Germinal center (tissue), 1 donor: ENCODE measurements at places on chromosomes 6 and 20.

DNA sequence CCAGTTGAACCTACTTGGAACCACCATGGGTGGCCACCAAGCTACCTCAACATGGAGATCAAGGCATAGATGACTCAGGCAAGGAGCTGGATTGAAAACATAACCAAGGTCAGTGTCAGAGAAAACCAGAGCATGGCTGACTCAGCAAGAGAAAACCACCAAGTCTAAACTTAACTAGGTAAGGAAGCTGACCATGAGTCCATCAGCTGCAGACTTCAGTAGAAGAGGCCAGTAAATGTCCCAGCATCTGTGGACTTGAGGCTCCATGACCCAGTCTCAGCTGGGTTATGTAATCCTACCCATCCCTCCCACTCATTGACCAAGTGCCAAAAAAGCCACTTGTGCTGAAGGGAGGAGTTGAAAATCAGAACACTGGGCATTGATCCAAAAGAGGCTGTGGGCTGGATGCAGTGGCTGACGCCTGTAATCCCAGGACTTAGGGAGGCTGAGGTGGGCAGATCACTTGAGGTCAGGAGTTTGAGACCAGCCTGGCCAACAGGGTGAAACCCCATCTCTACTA is 93.7 kb upstream of the CBLN4 start:
- no peak for DNase-seq

DNA sequence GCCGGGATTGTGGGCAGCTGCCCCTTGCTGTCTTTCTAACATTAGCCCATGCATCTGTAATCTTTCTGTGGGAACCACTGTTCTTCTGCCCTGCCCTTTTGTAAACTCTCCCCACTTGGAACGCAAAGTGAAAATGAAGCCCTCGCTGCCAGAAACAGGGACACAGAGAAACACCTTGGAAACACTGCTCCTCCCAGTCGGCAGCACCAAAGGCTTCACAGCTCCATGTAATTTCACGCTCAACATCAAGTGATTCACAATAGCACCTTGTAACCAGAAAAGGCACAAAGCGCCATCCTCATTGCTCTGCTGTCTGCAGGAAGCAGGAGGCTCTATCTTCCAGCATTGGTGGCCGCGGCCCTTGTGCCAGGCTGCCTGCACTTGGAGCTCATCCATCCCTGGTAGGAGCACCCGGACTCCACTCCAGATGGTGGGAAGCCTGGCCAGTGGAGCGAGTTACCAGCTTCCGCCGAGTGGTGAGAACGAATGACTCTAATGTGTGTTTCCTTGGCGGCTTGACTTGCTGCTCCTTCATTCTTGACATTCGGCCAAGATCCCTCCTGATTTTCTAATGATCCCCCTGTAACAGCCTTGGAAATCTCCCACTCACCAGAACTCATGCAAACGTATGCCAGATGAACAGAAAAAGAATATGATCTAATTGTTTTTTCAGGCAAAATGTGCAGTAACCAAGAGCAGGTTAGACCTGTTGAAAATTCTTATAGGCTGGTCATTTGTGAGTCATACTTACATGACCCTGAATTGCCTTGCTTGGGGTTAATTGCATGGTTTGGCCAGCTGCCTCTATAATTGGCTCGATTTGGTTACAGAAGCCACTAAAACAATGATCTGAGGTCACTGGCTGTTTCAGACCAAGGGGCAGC is 169.1 kb upstream of the CDYL start:
- no peak for DNase-seq

GRCh38 chr6:99096170-99096569 is 148.4 kb upstream of the FBXL4 start:
- no peak for DNase-seq

- no peak for DNase-seq
Observed at GRCh38 chr6:113633638-113634037, 223.5 kb upstream of the MARCKS start.

DNA sequence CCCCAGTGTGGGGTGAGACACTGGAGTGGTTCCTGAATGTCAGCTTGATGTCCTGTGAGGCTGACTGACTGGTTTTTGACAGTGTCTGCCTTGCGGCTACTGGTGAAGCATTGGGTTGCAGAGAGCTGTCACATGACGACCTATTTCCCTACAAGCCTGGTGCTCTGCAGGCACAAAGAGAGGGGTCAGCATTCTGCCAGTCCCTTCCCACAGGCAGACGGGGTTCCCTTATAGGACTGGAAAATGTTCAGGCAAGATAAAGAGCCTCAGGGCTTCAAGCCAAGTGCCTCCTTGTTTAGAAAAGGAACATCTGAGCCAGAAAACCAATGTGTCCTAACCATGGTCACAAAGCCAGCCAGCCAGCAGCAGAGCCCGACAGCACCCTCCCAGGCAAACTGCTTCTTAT is 11.0 kb downstream of the LY86 start:
- no peak for DNase-seq

DNA sequence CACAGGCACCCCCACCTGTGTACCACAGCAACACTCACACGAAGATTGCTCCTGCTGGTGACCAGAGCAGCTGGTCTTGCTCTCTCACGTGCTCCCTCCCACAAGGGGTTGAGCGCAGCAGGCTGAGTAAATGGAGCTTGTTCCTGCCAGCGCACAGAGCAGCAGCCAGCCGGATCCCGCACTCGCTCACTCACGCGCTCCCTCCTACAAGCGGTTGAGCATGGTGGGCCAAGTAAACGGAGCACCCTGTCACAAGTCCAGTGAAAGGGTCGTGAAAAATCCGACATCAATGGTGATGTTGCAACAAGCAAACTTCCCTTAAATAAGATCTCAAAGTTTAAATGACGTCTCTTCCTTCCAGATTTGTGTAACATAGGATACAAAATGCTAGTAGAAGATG is 313.7 kb downstream of the FOXC1 start:
- no peak for DNase-seq

DNA sequence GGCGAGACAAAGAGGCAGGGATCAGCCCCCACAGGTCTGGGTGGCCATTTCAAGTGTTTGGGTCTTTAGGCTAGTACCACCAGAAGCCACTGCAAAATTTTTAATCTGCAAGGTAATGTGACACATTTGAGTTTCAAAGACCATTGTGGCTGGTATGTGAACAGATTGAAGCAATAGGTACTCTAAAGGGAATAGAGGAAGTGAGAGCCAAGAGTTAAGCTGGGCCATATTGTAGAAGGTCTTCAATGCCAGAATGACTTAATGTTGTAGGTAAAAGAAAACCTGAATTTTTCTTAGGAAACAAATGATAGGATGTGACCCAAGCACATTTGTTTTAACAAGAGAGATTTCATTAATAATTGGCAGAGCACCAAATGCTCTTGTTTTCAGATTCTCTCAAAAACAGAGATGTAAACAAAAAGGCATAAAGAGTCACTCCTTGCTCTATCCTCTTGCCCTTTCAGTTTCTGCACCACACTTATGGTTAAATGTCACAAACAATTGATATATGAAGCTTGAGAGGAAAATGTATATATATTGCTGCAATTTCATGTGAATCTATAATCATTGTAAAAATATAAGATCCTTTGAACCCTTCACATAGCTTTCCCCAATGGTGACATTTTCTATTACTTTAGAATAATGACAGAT is 307.1 kb upstream of the PLN start:
- no peak for DNase-seq

DNA sequence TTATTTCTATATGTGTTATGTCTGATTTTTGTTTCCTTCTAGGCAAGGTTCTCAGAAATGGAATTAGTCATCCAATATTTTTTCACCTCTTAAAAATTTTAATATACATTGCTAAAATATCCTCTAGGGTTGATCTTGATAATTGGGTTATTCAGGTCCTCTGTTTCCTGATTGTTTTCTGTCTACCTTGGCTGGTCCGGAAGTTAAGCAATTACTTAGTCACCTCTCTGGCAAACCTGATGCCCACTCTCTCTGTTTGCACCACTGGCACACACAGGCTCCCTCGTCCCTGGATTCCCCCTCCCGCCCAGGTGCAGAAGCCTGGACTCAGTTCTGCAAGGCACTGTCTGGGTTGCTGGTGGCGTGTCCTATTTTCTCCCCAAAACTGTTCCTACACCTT is 27.7 kb downstream of the CST9L start:
- DNase-seq = no peak

- DNase-seq = no peak
Observed at GRCh38 chr20:58466729-58467571, 48.2 kb downstream of the APCDD1L start.

DNA sequence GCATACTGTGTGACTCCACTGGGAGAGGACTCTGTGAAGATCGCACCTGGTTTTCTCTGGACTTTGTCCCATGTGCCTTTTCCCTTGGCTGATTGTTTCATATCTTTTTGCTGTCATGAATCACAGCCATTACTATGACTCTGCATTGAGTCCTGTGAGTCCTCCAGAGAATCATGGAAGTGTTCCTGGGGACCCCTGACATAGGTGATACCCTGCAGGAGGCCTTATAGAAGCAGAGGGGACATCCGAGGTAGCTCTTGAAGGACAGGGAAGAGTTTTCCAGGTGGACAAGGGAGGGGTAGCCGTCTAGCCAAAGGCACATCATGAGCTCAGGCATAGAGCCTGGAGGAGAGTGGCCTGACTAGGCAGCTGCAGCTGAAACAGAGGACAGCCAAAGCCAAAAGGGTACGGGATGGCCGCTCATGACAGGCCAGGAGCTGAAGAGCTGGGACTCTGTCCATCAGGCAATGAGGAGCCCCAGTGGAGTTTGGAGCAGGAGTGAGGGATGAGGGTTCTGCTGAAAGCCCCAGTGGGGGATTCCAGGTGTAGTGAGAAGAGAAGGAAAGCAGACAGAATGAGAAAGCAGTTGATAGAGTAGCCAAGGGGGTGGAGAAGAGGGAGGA is 86.6 kb upstream of the TOX2 start:
- DNase-seq = no peak

- DNase-seq = no peak
Observed at GRCh38 chr6:156887623-156888269, 110.6 kb downstream of the ARID1B start.

DNA sequence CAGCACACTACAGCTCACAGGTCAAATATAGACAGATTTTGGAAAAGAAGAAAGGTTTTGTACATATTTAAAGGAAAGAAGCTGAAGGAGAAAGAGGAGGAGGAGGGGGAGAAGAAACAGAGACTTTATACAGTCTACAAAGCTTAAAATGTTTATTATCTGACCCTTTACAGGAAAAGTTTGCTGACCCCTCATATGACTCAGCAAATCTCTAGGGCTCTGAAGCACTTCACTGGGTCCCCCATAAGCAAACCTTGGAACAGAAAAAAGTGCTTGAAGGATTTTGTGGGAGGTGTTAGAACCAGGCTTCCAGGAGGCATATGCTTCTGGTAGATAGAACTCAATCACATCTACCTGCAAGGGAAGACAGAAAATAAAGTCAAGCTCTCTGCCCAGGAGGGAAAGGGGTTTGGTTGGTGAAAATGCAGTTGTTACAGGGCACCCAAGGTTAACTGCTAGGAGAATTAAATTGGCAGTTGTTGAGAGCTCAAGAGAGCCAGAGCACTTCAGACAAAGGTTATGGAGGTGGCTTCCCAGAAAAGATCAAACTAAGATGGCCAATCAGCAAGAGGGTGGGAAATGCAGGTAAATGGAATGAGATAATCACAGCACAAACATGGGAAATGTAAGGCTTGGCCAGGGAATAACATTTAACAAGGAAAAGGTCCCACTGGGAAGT is 207.4 kb upstream of the SGK1 start:
- DNase-seq = no peak

DNA sequence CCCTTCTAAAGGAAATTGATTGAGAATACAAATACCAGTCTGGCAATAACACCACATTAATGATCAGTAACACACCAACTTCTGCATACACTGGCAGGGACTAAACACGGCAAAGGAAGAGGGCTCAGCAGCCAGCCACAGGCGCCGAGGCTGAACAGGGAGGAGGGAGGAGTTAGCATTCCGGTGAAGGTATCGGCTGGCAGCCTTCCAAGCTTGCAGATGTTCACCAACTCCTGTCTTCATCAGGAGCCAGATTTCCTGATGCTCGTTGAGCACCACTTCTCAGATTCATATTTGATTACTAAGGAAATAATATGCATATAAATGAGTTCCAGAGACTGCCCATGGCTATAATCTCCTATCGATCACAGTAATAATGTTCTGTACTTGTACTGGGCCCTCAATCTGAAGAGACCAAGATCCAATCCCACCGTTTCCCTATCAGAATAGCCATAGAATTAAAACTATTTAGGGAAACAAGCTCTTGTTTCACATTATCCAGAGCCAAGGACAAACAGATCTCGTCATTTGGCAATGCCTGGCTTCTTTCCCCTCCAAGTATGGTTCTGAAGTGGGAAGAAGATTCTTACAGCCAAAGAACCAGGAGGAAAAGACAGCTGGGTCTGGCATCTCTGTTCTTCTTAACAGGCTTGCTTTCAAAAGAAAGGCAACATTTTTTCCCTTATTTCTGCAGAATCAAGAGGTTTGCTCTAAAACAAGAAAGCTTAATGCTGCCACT is 42.2 kb downstream of the GFOD1 start:
- no peak for DNase-seq

GRCh38 chr6:124069230-124069950 is 265.7 kb downstream of the NKAIN2 start:
- DNase-seq = no peak

GRCh38 chr6:12590901-12591300 is 125.7 kb upstream of the PHACTR1 start:
- DNase-seq = no peak

GRCh38 chr20:5192570-5193431 is 66.0 kb downstream of the CDS2 start:
- no peak for DNase-seq

- DNase-seq = no peak
Observed at GRCh38 chr20:58694241-58695083, 1.9 kb downstream of the NPEPL1 start.

GRCh38 chr20:43006651-43007375 is 182.9 kb downstream of the PTPRT start:
- no peak for DNase-seq

DNA sequence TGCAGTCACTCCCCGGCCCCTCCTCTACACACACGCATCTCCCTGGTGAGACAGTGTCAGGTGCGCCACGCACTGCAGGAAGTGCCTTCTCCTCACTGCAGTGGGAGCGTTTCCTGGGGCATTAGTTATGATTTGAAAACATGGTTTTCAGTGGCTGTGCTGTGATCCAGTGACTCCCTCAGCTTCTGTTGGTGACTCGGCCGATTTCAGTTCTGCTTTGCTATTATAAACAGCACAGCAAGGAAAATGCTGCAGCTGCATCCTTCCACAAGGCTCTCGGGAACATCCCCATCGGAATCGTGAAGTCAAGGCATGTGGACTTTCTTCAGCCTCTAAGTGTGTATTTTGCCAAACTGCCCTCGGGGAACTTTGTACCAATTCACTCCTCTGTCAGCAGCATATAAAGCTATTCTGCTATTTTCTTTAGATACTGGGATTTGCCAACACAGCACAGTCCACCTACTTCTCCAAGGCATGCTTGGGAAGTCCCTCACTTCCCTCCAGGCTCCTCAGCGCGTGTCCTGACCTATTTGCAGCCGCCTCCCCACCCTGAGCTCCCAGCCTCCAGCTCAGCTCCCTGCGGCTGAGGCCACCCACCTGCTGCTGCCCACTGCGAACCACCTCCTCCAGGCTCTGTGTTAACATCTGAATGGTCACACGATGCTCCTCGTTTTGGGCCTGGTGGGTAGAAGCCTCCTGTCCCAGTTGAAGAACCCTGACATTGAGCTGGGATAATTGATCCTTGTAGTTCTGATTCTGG is 54.5 kb downstream of the GINS1 start:
- no peak for DNase-seq
